ELF-1 (cell line): ENCODE measurements at places on chromosomes 4 and X.

- no peak for DNase-seq
These were observed 1.5 kb upstream of the SCARB2 start for GRCh38 chr4:76215077-76215476.

DNA sequence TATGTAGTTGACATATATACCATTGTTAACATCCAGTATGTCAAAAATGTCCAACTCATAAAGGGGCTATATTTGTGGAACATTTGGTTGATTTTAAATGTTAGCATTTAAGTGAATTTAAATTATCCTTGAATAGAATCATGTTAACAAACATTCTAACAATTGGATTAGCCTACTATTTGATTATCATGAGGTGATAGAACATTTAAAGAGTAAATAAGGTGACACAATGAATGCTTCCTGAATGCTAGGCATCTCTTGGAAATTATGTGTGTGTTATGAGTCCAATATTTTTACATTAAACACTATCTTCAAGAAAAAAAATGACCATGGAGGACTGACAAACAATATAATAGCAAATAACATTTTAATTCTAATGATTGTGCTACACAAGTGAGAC, 901.9 kb upstream of the AGA start:
- DNase-seq: no peak

DNA sequence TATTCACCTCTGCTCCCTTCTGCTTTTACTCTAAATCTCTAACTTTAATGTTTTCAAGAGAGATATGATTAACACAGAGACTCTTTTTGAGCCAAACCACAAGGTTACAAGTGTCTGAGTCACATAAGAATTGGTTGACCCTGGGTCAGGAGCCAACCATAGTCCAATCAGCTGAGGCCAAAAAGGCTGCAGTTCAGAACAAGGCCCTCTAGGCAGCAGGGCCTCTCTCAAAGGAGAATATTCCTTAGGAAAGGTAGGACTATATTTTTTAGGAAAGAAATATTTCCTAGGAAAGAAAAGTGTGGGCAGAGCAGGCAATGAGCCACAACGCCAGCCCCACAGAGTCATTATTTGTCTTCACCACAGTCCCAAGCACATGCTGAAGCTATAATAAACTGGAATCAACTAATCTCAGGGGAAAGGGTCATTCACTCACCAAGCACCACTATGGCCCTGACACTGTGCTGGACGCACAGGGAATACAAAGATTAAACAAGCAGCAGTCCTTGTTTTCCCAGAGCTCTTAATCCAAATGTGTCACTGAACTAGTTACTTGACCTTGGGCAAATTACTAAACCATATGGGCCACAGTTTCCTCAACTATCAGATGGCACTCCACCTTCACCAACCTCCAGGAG, 2.2 kb downstream of the ATP8A1 start:
- DNase-seq: no peak

DNA sequence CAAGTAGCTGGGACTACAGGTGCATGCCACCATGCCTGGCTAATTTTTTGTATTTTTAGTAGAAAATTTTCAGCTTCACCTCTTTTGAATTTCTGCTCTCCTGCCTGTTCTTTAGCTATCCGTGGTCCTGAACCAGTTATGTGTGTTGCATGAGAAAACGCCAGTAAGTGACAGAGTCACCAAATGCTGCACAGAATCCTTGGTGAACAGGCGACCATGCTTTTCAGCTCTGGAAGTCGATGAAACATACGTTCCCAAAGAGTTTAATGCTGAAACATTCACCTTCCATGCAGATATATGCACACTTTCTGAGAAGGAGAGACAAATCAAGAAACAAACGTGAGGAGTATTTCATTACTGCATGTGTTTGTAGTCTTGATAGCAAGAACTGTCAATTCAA, 13.9 kb downstream of the ALB start:
- DNase-seq: peak; percentile 2

- peak; percentile 90 for DNase-seq
These were observed 11.0 kb upstream of the DUSP9 start for GRCh38 chrX:153635788-153636668.

DNA sequence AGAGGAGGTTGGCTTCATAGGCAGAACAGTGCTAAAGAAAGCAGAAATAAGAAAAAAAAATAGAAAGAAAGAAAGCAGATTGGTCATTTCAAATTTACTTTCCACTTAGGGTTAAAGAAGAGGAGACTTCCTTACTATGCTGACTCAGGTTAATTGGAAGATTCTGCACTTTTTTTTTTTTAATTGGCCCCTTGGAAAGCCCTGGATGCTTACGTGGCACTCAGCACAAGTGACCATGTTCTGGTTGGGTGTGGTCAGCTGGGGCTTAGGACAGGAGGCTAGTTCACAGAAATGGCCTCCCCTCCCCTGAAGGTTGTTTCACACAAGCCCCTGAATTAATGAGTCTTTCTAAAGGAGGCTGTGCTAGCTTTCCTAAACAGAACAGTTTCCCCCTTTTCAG, 14.5 kb downstream of the MAGEA9B start:
- peak; percentile 10 for DNase-seq

GRCh38 chr4:122073615-122074014, 78.5 kb upstream of the BLTP1 start:
- no peak for DNase-seq

DNA sequence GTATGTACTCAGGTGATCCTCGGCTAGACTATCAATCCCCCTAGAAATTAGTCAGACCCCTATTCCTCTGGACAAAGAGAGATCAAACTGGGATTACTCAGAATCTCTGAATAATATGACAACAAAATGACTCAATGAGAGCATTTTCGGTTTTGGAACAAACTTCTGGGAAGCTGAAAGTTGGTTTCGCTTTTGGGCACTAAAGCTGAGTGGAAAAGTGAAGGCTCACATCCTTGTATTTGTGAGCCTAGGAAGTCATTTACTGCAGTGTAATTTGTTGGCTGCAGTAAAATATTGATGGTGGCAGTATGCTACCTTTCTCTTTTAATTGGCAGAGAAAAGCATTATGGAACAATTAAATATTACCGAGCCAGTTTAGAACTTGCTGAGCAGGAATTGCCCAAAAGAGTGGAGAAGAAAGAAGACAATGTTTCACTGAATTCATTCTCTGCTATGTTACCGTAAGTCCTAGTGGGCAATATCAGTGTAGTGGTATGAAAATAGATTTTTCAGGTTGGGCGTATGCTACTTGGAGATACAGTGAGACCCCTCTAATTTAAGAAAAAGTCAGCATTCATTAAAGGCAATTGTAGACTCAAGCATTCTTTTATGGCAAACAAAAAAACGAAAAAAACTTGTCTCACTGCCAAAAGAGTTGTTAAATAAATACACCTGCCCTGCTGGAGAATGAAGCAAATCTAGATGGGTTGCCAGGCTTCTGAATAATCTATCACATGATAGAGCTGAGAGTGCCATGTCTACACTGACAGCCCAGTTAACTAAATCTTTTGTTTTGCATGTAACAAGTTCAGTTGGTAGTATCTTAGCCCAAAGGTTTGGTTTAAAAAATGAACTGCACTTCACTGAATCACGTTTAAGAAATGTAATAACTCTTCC, 69.6 kb downstream of the AGTR2 start:
- DNase-seq: no peak

- DNase-seq: no peak
These were observed 4.5 kb downstream of the MRFAP1 start for GRCh38 chr4:6644792-6645530.

- no peak for DNase-seq
These were observed 98.9 kb downstream of the PARM1 start for GRCh38 chr4:75031775-75032174.

DNA sequence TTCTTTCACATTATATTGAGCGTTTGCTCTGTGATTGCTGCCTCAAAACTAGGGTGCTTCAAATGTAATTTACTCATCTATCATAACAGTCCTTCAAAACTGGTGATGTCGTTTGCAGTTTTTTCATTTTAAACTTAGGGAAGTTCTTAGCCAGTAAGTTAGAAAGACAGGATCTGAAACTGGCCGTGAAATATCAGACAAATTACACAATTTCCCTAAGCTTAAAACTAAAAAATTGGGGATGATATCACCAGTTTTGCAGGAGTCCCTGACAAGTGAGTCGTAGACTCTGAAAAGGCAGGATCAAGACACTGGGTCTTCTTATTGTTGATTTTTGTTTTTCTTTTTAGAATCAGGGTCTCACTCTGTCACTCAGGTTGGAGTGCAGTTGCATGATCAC, 44.8 kb downstream of the MOB1B start:
- no peak for DNase-seq

GRCh38 chr4:2961811-2962441, 1.3 kb downstream of the NOP14 start:
- peak; percentile 22 for DNase-seq

- no peak for DNase-seq
These were observed 30.9 kb downstream of the CASP6 start for GRCh38 chr4:109672169-109672930.

DNA sequence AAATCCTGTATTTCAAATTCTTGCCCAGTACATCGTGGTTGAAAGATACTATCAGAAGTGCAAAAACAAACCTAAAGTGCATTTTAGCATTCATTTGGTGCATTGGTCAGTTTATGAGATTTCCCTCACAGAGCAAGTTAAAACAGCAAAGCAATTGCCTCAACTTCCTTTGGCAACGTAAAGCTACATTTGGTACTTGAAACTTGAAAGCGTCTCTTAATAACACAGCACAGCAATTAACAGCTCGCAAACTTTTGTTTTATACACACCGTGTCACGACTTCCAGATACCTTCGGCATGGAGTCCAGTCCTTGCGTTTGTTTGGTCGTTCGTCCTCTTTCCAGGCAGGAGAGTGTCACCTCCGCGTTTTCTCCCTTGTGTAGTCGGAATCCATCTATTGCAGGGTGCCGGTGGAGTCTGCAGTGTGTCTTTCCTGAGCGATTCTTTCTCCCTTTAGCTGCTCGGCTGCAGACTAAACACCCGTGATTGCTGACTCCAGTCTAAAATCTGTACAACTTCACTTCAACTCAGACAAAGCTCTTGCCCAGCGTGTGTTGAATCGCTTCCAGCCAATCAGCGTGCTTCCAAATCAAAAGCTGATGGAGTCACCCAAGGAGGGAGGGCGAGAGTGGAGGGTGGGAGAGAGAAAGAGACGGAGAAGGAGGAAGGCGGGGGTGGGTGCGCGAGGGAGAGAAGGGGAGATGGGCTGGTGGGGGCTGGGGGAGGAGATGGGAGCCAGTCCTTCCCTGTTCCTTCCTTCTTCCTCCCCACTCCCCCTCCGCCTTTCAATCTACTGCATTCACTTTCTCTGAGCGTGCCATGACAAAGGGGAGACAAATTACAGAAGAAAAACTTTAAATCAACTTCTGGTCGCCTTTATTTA, at the start of gene PCDH18:
PCDH18 (minus strand) TSS at position 509 of the 883 bp plus-strand sequence; CDS start at position 103, 406 bp downstream.
- peak; percentile 87 for DNase-seq

GRCh38 chrX:43808231-43808630, 74.0 kb downstream of the MAOB start:
- no peak for DNase-seq

DNA sequence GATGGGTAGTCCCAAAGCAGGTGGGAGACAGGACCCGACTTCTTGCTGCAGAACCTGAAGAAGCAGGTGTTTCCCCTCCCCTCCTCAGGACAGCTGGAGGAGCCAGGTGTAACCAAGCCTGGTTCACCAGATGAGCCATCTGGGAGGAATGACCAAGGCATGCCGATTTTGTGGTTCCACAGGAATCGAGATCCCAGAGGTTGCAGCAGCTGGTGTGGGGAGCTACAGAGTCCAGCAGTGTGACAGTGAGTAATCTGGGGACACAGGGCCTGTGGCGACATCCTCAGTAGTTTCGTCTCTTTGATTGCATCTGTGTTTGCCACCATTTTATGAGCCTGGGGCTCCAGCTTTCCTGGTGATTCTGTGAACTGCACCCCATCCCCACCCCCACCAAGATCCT, 2.6 kb upstream of the NDP start:
- DNase-seq: no peak

DNA sequence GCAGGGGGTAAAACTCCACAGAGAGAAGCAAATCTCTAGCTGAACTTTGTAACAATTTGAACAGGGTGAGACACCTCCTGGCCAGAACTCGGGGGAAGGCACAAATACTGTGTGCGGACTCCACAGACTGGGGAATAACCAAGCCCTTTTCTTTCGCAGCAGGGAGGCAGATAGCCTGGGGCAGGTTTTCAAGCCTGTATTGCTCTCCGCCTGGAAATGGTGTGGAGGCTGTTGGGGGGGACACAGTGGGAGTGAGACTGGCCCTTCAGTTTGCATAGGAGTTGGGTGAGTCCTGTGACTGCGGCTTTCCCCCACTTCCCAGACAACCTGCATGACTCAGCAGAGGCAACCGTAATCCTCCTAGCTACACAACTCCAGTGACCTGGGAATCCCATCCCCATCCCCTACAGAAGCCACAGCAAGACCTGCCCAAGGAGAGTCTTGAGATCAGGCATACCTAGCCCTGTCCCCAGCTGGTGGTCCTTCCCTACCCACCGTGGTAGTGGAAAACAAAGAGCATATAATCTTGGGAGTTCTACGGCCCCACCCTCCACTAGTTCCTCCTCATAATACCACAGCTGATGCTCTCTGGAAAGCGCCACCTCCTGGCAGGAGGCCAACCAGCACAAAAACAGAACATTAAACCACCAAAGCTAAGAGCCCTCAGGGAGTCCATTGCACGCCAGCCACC, 12.9 kb upstream of the SMPX start:
- DNase-seq: peak; percentile 94

DNA sequence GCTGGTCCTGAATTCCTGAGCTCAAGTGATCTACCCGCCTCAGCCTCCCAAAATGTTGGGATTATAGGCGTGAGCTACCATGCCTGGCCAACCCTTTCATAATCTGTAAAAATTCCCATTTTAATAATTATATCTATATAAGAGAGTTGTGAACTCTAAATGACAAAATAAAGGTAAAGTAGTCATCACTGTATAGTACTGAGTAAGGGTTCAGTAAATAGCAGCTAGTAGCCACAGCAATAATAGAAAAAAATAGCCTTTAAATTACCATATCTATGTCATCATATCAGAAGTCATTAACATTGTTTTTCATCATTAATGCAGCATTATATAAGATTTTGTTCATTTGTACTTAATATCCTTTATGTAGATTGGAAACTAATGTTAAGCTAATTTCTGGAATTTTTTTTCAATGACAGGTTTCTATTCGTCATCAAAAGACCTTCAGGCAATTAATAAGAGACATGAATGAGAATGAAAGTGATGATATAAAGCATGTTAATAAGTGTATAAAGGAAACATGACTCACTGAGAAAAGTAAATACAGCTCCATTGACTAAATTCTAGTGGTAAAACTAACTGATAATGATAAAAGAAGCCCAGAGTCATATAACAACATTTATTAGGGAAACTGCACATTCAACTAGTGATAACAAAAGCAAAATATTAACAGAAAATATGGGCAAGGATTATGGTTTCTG, 85.9 kb upstream of the UGT8 start:
- no peak for DNase-seq

DNA sequence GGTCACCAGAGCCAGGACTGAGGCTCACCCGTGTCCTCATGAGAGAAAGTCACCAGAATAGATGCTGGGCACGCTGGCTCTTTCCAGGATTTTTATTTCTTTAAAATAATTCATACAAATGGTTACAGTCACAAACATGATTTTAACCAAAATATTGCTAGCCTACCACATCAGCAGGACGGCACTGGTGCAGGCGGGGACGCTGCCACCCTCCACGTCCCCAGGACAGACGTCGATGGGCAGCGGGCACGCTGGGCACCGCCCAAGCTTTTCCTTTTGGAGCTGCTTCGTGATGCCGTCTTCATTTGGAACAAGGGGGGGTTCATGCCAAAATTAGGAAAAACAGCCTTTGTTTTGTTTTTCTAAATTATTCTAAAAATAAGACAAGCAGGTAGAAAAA, 37.6 kb downstream of the CTBP1 start:
- DNase-seq: no peak
